ENCODE measurements at places on chromosomes 4 and X.

- DNase-seq, result no peak
Observed at GRCh38 chrX:32708542-32708941, 502.8 kb downstream of the DMD start.

DNA sequence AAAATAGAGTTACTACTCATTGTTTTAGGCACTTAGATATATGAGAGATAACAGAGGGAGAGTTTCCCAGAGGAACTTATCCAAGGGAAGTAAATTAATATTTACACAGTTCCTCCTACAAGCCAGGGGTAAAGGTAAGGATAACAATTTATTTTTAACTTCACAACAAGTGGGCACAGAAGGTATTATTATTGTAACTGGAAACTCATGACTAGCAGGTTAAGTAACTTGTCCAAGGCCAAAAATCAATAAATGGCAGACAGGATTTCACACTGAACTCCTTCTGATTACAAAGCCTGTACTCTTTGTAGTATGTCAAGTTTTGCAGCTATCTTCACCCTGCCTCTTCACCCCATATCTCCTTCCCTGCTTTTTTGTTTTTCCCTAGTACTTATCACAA is 46.9 kb upstream of the F8A3 start:
- DNase-seq, result no peak

DNA sequence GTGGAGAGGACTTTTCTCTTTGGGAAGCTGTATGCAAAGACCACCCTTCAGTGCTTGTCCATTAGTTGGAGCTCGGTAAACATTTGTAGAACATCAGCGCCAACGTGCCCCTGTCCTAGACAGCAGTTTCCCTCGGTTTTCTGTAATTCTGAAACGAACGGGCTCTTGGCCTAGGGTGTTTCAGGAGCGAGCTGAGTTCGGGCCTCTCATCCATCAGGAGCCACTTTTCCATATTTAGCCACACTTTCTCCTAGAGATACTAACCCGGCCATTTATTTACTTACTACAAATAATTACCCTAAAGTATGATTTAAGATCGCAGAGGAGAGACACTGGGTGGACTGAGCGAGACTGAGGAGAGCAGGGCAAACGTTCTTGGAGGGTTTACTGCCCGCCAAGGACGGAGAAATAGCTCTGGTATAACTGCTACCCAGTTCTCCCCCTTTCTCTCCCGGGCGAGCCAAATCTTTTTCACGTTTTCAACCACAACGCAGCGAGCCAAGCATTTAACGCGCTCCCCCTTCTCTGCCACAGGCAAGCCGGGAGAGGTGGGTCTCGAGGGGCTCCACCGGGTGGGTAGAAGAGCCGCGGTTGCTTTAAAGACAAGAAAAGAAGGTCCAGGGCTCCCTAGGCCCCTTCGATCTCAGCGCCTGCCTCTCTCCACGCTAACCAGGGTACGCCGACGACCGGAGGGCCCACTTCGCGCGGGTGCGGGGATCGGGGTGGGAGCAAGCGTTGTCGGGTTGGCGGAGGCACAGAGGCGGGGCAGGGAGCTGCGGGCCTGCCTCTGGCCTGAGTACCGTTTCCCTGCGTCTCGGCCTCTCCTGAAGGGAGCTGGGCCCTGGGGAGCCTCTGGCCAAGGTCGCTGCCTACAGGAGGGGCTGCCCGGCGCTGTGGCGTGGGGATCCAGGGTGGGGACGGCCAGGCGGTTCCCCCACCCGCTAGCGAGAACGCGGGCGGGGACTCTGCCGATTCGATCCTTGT is 10.8 kb upstream of the PITX2 start:
- DNase-seq, result no peak

DNA sequence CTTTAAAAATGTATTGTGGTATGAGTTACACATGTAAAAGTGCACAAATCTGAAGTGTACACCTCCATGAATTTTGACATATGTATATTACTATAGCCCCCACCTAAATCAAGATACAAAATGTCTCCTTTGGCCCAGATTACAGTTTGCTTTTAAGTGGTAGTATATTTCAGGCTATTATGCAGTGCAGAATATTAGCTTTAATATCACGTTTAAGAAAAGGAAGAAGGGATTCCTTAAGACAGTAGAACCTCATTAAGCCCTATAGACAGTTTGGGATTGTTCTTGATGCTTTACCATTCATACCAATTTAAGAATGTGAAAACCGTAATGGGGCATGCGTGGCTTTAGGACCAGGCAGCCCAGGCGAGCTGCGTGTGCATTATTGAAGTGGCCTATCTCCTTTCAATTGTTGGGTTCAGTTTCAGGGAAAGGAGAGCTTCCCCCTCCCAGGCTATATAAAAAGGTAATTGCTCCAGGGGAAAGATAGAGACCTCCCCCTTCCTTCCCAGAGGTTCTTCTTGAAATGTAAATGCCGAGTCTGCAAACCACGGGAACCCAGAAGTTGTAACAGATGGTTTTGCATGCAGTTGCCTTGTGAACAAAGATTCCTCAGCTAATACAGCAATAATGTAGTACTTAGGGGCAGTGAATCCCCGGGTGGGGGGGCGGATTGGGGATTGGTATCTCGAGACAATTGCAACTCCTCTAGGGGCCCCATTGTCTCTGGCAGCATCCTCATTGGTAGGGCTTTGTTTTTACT is 106.1 kb downstream of the UCHL1 start:
- no peak for DNase-seq

GRCh38 chr4:154033921-154034320 is 245.0 kb upstream of the SFRP2 start:
- no peak for DNase-seq

- no peak for DNase-seq
Observed at GRCh38 chr4:152999346-153000075, 63.4 kb downstream of the FHDC1 start.

All from activated T-helper 1 cell treated with Interleukin-2 at 50 U/mL for 16 hours (primary cell).